Hair follicle dermal papilla cell (primary cell): ENCODE measurements at places on chromosomes 13 and 19. TPM values are rescaled to one million over a fixed set of nuclear protein-coding genes. Genes with fewer than 3 reads are reported as not detected.

Gene ZNF284
- total RNA-seq = 3.2 and 3.4 TPM in 2 replicates

Gene ANO8
- total RNA-seq = 9.2 and 10.1 TPM in 2 replicates

Gene ZNF578
- 4.6 and 5.7 TPM in 2 replicates for total RNA-seq

Gene LRRC25
- not detected in 2 replicates for total RNA-seq

Gene SERP2
- total RNA-seq = 4.1 TPM in 2 replicates

Gene ZNF550
- total RNA-seq = 7.3 and 9.4 TPM in 2 replicates

Gene SAE1
- 97.8 and 106 TPM in 2 replicates for total RNA-seq

Gene RASA3
- total RNA-seq = 59.1 and 74.8 TPM in 2 replicates

Gene SHC2
- total RNA-seq = 0.12 and 1.1 TPM in 2 replicates

Gene ZNF579
- 8.9 and 9.4 TPM in 2 replicates for total RNA-seq

Gene PSG4
- 0.24 and 34.1 TPM in 2 replicates for total RNA-seq
